ENCODE measurements at places on chromosomes 5 and 9.

GRCh38 chr9:26650325-26650724 lies 242.3 kb downstream of the CAAP1 start:
- no peak for DNase-seq

GRCh38 chr5:73282923-73283322 lies 109.9 kb downstream of the TMEM174 start:
- no peak for DNase-seq

- DNase-seq, result no peak
Measured at GRCh38 chr5:32029261-32029660, 144.9 kb downstream of the GOLPH3 start.

- DNase-seq, result no peak
Measured at GRCh38 chr9:99345942-99346341, 123.9 kb downstream of the SEC61B start.

DNA sequence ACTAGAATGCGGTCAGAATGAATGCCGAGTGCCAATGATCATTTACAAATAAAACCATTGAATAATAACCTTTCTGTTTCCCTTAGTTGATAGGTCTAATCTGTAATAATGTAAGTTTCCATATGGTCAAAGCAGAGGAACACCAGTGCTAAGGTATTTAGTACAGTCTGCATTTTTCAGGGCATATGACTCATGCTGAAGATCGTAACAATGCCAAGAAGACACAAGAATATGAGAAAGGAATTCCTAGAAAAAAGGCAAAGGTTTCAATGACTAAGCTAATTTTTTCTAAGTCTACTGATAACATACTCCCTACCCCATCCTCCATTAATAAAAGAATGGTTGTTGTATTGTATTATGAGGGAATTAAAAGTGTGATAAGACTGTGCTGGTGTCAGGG lies 2.8 kb downstream of the OR1L8 start:
- no peak for DNase-seq

DNA sequence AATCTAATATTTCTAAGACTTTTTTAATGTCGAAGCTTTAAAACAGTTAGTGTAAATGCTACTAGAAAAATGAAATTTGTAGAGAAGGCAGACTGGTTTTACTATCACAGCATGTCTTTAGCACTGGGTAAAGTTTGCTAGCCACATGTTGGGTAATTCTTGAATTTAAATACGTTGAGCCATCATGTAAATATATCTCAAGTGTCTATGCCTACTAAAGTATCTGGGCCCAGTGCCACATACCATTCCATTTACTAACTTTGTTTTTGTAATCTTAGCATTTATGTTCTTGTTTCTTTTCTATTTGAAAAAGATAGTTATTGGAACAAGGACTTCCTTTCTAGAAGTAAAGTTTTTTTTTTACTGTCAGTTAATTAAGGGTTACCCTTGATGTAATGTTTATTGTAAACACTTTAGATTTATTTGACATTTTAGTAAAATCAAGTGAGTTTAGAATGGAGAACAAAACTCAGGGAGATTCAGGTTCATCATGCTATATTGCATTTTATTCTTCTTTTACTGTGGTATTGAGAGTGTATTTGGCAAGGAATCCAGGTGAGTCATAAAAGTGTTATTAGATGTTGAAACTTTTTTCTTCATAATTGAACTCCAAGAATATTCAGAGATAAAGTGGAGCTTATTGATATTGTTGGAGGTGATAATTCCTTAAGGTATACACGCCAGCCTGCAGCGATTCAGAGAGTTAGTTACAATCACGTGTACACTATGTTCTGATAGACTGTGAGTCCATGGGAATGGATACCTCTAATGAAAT lies 182.4 kb downstream of the CCDC171 start:
- DNase-seq, result no peak

GRCh38 chr5:146662229-146662628 lies 146.2 kb upstream of the GPR151 start:
- DNase-seq, result no peak

DNA sequence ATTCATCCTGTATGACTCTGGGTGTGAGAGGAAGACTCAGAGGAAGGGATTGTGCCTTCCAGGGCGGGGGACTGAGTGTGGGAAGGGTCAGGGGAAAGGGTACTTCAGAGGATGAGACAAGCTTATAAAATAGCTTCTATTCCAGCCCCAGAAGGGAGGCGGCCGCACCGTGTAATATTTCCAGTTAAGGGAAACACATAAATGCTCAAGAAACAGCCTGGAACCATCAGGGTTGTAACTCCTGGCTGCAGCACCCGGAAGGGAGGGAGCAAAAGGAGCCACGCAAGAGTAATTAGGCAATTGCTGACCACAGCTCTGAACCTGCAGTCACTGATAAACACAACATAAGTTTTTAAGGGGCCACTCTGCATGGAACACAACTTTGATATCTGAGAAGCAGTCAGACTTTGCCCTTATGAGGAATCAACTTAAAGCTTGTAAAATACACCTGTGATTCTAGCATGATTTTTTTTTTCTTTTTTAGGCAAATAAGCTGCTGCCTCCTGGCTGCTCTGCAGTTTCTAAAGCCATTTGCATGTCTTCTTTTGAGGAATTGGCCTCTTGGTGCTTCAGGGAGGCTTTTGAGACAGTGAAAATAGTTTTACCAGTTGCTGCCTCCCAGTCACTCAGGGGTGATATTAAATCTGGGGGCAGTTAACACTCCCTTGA lies 382.7 kb downstream of the ENC1 start:
- DNase-seq, result no peak

DNA sequence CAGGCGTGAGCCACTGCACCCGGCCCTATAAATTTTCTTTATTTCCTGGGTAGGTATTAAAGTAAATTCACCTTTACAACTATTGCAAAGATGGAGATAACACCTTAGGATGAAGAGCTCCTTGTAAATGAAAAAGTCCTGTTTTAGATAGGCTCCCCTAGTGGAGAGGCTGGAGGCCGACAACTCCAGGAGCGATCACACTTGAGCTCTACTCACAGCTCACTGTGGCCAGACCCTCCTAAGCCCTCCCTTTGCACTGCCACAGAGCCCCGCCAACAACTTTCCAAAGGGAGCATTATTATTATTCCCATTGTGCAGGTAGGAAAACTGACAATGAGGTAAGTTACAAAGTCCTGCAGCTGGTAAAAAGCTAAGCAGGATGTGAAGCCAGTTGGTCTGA lies 139.1 kb upstream of the ERCC6L2 start:
- no peak for DNase-seq

GRCh38 chr5:157516006-157516405 lies 56.0 kb downstream of the NIPAL4 start:
- no peak for DNase-seq

- no peak for DNase-seq
Measured at GRCh38 chr5:98639274-98639673, 134.2 kb upstream of the RGMB start.

DNA sequence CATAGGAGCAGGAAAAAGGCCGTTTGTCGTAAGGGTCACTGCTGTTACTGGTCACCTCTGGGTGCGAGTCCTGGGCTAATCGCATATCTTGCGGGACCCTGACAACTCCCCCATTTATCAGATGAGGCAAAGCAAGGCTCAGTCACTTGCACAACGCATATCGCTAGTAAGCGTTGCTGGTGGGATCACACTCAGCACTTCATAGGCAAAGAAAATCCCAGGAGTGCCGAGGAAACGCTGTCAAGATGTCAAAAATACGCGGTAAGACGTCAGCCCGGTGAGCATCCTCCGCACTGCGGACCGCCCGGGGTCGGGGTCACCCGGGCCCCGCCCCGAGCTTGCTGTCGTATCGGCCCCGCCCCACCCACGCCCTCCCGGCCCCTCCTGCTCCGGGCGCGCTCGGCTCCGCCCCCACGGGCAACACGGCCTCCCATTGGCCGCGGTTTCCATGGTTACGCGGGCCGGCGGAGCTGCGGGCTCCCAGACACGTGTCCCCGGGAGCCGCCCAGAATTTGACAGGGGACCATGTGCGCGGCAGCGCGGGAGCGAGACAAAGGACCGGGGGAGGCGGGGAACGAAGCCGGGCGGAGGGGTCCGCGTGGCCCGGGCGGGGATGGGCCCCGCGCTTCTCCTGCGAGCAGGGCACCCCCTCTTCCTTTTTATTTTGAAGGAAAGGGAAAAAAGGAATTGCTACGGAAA lies 80.2 kb upstream of the IER5L start:
- peak; percentile 84 for DNase-seq

DNA sequence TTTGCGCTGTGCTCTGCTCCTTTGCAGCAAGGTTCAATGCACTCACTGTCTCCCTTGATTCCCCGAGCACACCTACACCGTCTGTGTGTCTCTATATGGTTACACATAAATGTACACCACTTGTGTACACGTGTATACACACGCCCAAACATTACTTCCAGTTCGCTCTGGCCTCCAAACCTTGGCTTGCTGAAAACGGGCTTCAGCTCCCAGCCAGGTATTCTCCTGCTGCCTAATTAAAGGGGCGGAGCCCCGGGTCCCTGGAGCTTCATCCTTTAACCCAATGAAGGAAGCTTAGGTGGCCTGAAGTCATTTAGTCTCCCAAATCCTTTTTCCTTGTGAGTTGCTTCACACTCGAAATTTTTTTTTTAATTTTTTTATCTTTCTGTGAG lies 4.6 kb downstream of the ISL1 start:
- no peak for DNase-seq

- DNase-seq, result no peak
Measured at GRCh38 chr5:73179730-73180129, 6.7 kb downstream of the TMEM174 start.

GRCh38 chr5:179131886-179132585 lies 71.9 kb downstream of the ZNF354C start:
- no peak for DNase-seq

DNA sequence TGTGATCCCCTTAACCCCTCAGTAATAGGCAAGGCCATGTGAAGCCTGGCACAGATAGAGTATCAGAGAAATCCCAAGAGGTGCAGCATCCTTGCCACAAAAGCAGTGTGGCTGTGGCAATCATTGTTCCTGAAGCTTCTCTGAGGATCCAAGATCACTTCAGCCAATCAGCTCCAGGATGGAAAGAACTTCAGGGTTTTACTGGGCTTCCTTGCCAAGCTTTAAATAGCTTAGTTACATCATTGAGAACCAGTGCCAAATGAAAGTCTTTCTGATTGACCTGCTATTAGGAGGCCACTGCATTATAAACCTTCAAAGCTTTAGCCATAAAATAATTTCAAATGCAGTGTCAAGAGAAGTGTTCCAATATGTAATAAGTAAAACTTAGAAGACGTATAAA lies 430.6 kb downstream of the PIK3R1 start:
- no peak for DNase-seq

DNA sequence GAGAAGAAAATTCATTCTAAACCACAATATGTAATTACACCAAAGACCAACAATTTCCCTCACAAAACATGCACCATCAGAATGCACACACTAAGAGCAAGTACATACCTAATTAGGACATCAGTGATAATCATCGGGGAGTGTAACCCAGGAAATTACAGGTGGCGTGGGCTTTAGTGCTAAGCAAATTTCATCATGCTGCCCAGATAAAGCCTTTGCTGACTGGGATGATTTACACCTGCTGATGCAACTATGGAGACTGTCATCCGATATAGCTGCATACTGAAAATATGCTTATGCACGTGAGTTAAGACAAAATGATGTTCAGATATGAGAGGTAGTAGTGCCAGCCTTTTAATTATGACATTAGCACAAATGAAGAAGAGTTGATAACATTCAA lies 123.2 kb downstream of the DCP2 start:
- no peak for DNase-seq

DNA sequence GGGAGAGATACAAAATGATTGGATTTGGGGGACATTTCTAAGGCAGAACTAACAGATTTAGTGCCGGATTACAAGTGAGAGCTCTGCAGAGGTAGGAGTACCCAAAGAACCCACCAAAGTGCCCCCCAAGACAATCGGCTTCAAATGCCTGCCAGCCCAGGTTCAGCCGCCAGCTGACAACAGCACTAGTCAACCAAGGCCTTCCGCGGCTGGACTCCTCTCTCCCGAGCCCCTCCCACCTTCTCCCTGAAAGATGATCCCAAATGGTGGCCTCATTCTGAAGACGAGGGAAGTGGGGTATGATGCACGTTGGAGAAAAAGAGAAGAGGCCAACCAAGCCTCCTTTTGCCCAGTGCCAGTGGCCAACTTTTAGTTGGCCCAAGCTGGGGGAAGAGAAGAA lies 210.4 kb upstream of the SLC30A5 start:
- no peak for DNase-seq

GRCh38 chr5:149422366-149423048 lies 43.4 kb upstream of the IL17B start:
- no peak for DNase-seq

- no peak for DNase-seq
Measured at GRCh38 chr5:8391911-8392310, 523.0 kb downstream of the MTRR start.

DNA sequence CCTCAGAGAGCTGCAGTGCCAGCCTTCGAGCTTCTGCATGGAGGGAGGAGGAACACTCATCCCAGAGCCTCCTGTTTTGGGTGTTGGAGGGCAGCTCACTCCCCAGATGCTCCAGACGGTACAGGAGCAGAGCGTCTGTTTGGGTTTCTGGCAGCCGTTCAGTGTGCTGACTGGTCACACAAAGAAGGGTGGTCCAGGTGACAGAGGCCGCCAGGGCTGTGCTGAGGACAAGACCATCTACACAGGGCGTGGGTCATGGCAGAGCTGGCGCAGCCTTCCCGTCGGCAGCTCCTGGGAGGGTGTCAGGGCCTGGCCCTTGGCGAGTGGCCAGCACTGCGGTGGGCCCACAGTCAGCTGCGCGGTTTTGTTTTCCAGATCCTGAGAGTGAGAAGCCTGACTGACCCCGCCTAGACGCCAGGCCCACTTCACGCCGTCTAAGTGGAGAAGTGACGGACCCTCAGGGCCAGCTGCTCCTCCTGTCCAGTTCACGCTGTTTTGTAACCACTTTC lies 131.4 kb upstream of the FAM120A start:
- no peak for DNase-seq

GRCh38 chr9:116039312-116039711 lies 114.3 kb upstream of the PAPPA start:
- no peak for DNase-seq

DNA sequence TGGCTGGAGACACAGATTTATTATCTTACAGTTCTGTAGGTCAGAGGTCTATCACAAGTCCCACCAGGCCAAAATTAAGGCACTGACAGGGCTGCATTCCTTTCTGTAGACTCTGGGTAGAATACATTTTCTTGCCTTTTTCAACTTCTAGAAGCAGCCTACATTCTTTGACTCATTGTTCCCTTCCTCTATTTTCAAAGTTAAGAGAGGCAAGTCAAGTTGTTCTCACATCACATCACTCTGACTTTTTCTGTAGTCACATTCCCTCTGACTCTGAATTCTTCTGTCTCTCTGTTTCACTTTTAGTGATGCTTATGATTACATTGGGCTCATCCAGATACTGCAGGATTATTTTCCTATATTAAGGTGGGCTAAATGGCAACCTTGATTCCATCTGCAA lies 119.0 kb downstream of the MELK start:
- no peak for DNase-seq

All from activated CD4-positive, alpha-beta T cell treated with anti-CD3 and anti-CD28 coated beads, Interleukin-2, amount 50 U/mL, for 4 hours (primary cell).